T-helper 17 cell (primary cell): ENCODE measurements at places on chromosomes 4 and X. TPM values are rescaled to one million over a fixed set of nuclear protein-coding genes. Genes with fewer than 3 reads are reported as not detected.

DNA sequence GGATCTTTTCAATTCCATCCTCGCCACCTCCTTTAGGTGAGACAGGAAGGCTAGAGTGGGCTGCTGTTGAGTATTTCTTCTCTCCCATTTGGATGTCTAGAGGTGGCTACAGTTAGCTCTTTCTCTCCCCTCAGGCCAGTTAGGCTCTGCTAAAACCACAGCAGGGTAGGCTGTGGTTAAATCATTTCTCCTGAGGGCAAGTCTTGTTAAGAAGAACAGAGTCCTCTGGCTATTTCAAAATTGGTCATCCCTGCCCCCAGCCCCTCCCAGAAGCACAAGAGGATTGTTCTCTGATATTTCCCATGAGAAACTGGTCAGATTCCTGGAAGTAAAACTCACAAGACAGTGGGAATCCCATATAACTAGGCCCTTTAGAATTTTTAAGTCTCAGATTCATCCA lies 1359.5 kb downstream of the TECRL start:
- H3K27me3 ChIP-seq: no peaks in the 10 kb centered on the region
- no peak overlapping the region for H3K27ac ChIP-seq
- DNase-seq: no peak
- H3K36me3 ChIP-seq: no peaks in the 10 kb centered on the region
- no peaks in the 10 kb centered on the region for H3K4me1 ChIP-seq
- H3K4me3 ChIP-seq: no peak overlapping the region

DNA sequence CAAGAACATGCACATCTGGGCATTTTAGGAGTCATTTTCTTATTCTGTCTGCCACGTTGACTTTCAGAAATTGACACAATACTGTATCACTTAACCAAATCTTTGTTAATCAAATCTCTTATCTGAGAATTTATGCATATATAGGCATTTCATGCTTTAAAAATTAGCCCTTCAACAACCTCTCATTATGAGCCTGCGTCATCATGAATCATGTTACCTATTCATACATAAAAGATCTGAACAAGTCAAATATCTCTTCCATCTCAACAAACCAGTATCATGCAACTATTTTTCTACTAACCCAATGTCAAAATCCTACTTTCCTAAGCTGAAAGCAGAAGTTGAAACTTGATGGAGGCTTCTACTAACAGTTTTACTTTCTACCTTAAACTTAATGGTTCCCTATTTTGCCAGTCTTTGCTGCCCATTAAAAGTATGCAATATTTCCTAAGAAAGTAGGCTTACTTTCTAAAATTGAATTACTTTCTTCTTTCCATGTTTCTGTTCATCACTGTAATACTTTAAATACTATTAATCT lies 1.8 kb downstream of the ADAM29 start:
- H3K4me3 ChIP-seq: no peak overlapping the region
- H3K27me3 ChIP-seq: no peaks in the 10 kb centered on the region
- H3K27ac ChIP-seq: no peak overlapping the region

DNA sequence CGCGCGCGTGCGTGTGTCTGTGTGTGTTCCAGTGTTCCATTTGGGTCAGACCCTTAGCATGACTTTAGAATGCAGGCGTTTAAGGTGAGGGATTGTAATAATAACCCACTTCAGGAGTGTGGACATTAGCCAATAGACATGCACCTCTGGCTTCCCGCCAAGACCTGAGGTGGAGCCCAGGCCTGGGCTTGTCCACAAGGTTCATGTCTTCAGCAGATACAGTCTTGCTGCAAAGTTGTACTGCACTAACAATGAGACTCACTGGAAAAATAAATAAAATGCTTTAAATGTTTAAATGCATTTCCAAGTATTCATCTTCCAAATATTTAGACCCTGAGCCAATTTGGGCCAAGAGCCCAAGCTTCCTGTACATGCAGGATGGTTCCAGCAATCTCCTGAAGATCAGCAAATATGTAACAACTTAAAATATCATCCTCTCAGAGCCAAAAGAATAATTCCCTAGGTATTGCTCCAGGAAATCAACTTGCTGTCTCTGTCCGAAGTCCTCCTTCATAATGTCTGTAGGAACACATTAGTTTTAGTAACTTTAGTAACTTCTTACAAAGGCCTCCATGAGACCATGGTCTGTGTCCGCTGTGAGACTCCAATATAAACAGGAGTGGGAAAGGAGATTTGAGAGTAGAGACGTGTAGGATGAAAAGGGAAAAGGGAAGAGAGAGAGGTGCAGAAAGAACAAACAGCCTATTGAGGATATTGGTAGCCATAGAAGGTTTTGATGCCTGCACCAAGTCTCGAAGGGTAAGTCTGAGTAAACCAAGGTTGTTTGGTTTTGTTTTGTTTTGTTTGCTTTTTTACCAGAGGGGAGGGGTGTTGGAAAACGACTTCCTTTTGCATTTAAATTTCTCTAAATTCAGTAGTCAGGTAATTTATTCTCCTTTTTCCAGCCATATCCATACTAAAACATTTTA lies 98.5 kb upstream of the KLF3 start:
- no peaks in the 10 kb centered on the region for H3K36me3 ChIP-seq
- H3K4me3 ChIP-seq: no peak overlapping the region
- H3K4me1 ChIP-seq: peaks cover 6% of the 10 kb centered on the region
- H3K27me3 ChIP-seq: peaks cover 13% of the 10 kb centered on the region
- no peak for DNase-seq
- no peak overlapping the region for H3K27ac ChIP-seq

DNA sequence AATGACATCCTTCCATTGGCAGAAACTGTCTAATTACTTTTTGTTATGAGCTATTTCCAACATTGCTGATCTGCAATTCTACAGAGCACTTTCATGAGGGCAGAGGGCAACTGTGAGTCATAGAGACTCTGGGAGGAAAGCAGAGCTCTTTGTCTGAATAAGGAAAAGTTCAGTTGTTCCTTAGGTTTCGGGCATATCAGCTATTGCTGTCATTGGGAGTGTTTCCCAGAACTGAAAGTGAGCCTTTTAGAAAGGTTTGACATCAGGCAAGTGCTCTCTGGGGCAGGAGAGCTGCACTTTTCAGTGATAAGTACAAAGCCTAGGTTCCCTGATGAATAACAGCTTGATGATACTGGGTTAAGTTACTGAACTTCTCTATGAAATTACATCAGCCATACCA lies 119.2 kb upstream of the EDNRA start:
- no peaks in the 10 kb centered on the region for H3K27me3 ChIP-seq
- no peak overlapping the region for H3K4me3 ChIP-seq
- no peaks in the 10 kb centered on the region for H3K36me3 ChIP-seq
- no peaks in the 10 kb centered on the region for H3K4me1 ChIP-seq
- no peak for DNase-seq
- no peak overlapping the region for H3K27ac ChIP-seq

- H3K27ac ChIP-seq: no peak within 1 kb of the TSS
- H3K27me3 ChIP-seq: peaks cover 5% of the 10 kb centered on the region
- H3K4me3 ChIP-seq: no peak within 1 kb of the TSS
- no peak for DNase-seq
- no peaks in the 10 kb centered on the region for H3K4me1 ChIP-seq
- no peaks in the 10 kb centered on the region for H3K36me3 ChIP-seq
These were observed at the start of gene GLRB for GRCh38 chr4:157075811-157076577. Gene GLRB, plus strand, starts transcription at chr4:157076150. Its CDS starts 1,875 bp downstream, at chr4:157078025.

DNA sequence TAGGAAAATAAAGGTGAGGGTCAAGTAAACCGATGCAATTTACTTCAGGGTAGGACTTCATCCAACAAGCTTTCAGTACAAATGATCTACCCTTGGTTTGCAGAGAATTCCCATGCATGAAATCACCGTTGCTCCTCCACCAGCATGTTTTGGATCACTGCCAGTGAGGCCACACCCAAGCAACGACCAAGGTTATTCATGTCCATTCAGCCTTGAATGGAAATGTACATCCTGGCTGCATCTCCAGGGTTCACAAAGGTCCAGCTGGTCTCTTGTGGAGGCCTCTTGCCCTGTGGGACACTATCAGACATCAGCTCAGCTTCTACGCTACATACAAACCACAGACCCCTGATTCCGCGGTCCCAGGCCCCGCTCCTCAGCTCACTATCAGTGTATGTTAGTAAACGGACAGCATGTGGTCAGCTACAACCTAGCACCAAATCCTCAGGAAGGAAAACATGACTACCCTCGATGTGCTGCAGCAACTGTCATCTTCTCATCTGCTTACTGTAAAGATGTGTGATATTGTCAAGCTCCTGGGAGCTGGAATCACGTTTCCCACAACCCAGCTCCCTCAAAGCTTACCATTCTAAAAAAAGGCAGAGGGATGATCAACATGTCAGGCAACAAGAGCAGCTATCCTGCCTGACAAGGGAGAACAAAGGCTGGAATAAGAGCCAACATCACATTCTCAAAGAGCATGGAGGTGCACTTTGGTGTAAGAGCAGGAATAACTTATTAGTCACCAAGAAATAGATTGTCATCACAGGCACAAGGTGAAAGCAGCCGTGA lies 4.9 kb downstream of the LYAR start:
- no peak overlapping the region for H3K4me3 ChIP-seq
- H3K27me3 ChIP-seq: no peaks in the 10 kb centered on the region
- H3K4me1 ChIP-seq: peaks cover 26% of the 10 kb centered on the region
- H3K27ac ChIP-seq: peak overlapping the region; percentile 21
- DNase-seq: no peak

- no peak overlapping the region for H3K27ac ChIP-seq
- no peak for DNase-seq
- H3K27me3 ChIP-seq: no peaks in the 10 kb centered on the region
- peaks cover 7% of the 10 kb centered on the region for H3K4me1 ChIP-seq
- H3K4me3 ChIP-seq: no peak overlapping the region
These were observed 6.8 kb upstream of the CEP135 start for GRCh38 chr4:55941881-55942396.

GRCh38 chr4:10240691-10241090 lies 124.1 kb upstream of the WDR1 start:
- H3K27ac ChIP-seq: no peak overlapping the region
- no peak for DNase-seq
- peaks cover 4% of the 10 kb centered on the region for H3K27me3 ChIP-seq
- H3K4me3 ChIP-seq: no peak overlapping the region

DNA sequence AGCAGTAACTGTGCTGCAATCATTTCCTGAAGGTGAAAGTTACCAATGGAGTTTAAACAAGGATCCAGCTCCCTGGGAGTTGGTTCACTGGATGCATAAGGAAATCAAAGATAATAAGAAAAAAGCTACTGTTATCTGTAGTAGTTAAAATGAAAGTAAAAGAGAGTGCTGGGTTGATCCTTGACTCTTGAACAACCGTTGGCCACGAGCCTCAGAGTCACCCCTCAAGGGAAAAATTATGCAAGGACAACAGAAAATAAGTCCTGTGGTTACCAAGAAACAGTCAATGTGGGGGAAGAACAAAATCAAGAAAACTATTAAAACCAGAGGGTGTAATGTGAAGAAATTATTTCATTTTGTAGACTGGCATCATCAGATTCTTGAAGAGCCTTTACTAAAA lies 49.7 kb upstream of the DDIT4L start:
- H3K4me3 ChIP-seq: no peak overlapping the region
- H3K4me1 ChIP-seq: peaks cover 6% of the 10 kb centered on the region
- no peak overlapping the region for H3K27ac ChIP-seq
- H3K36me3 ChIP-seq: no peaks in the 10 kb centered on the region

- no peaks in the 10 kb centered on the region for H3K36me3 ChIP-seq
- no peak overlapping the region for H3K27ac ChIP-seq
- no peak overlapping the region for H3K4me3 ChIP-seq
- DNase-seq: peak; percentile 11
- H3K4me1 ChIP-seq: peaks cover 2% of the 10 kb centered on the region
These were observed 62.8 kb upstream of the EGFL6 start for GRCh38 chrX:13506574-13506973.

DNA sequence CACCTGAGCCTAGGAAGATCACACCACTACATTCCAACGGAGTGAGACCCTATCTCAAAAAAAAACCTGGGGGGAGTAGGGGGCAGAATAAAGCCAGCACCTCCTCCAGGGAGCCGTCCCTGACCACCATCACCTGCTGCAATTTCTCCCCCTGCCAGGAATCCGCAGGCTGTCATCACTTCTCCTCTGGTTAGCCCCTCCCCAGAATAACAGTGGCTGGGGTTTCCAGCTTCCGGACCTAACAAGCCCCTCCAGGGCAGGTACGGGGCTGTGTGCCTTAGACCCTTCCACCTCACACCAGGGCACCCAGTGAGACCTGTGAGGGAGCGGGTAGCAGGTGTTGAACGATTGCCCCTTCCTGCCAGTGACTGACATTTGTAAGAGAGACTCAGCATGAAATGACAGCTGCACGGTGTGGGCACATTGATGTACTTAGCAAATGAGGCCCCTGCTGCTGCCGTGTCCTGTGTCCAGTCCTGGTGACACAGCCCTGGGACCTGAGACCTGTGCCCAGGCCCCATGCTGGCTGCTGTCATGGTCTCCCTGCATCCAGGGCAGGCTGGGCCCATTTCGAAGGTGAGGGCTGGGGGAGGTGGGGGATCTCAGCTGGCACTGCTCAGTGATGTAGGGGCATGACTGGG lies 6.7 kb upstream of the WFS1 start:
- no peak overlapping the region for H3K4me3 ChIP-seq
- no peak overlapping the region for H3K27ac ChIP-seq
- peaks cover 2% of the 10 kb centered on the region for H3K36me3 ChIP-seq

- peaks cover 5% of the 10 kb centered on the region for H3K36me3 ChIP-seq
- DNase-seq: no peak
- H3K27ac ChIP-seq: peak overlapping the region; percentile 96
- no peaks in the 10 kb centered on the region for H3K27me3 ChIP-seq
- H3K4me3 ChIP-seq: peak overlapping the region; percentile 69
These were observed 13.0 kb upstream of the NDUFC1 start for GRCh38 chr4:139315221-139315675.

DNA sequence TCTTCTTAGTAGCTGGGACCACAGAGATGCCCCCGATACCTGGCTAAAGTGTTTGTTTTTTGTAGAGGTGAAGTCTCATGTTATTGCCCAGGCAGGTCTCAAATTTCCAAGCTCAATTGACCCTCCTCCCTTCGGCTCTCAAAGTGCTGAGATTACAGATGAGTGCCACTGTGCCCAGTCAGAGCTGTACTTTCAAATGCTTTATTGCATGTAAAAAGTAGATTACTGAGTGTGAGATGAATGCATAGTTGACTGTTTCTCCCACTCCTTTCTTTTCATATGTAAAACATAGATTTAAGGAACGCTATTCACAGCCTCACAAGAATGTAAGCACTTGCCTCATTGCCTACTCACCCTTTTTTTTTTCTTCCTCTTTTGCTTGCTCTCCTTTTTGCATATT lies 984.4 kb upstream of the PABPC4L start:
- no peak overlapping the region for H3K4me3 ChIP-seq
- no peaks in the 10 kb centered on the region for H3K27me3 ChIP-seq
- no peak for DNase-seq
- H3K4me1 ChIP-seq: no peaks in the 10 kb centered on the region

Gene LRAT
- total RNA-seq: not detected

Gene GPC3
- total RNA-seq: 0.39 TPM

Gene IQSEC2
- 1.9 TPM for total RNA-seq

Gene MAGEA11
- total RNA-seq: not detected

Gene FAM47A
- not detected for total RNA-seq

Gene GYG2
- total RNA-seq: not detected

Gene IQCM
- total RNA-seq: not detected

Gene RASGEF1B
- total RNA-seq: 48.3 TPM
